LHCN-M2 (cell line): ENCODE measurements at places on chromosomes 2 and 18.
A peak's percentile ranks its signal among the peaks of the same experiment; 100 is the strongest.

- no peak for DNase-seq
Observed at GRCh38 chr2:41377837-41378236, 670.0 kb upstream of the PKDCC start.

DNA sequence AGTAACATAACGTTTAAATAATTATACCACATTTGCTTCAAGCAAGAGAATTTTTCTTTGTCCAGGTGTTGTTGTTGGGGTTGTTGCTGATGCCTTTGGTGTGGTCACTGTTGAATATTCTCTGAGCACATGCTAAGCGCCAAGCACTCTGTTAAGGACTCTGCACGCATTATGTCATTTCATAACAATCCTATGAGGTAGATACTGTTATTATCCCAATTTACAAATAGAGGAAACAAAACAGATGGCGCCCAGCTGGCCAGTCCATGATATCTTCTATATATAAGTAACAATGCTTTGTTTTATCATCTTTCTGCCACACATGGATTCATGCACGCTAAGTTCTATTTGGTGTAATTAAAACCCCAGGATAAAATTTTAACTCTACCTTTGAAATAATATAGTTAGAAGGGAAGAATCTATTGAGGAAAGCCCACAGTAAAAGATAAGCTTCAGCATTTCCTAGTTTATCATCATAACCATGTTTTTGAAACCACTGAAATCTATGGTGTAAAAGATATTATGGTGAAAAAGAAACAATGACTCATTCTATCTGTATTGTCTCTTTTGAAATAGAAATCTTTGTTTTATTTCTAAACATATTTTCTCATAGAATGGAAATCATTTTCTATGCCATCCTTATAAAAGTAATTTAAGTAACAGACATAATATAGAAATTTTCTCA, 199.7 kb downstream of the PID1 start:
- peak; percentile 35 for DNase-seq

- DNase-seq, result peak; percentile 83
Observed at GRCh38 chr2:55761526-55761925, 67.9 kb upstream of the PNPT1 start.

DNA sequence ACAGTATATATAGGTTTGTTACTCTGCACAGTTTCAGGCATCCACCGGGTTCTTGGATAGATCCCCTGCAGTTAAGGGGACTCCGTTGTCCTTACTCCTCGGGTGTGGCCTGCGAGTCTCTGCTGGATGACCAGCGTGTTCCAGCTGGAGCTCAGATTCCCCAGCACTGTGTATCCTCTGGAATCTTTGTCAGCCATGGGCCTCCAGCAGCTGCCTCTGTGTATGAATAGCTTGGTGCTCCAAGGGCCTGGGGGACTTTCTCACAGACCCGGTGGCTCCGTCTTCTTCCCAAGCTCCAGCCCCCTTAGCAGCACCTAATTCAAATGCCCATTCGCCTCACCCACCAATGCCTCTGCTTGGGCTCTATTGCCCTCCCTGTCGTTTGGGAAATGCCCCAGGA, 6.3 kb downstream of the ANO7 start:
- DNase-seq, result no peak

- DNase-seq, result no peak
Observed at GRCh38 chr2:190202604-190203003, 117.0 kb downstream of the HIBCH start.

DNA sequence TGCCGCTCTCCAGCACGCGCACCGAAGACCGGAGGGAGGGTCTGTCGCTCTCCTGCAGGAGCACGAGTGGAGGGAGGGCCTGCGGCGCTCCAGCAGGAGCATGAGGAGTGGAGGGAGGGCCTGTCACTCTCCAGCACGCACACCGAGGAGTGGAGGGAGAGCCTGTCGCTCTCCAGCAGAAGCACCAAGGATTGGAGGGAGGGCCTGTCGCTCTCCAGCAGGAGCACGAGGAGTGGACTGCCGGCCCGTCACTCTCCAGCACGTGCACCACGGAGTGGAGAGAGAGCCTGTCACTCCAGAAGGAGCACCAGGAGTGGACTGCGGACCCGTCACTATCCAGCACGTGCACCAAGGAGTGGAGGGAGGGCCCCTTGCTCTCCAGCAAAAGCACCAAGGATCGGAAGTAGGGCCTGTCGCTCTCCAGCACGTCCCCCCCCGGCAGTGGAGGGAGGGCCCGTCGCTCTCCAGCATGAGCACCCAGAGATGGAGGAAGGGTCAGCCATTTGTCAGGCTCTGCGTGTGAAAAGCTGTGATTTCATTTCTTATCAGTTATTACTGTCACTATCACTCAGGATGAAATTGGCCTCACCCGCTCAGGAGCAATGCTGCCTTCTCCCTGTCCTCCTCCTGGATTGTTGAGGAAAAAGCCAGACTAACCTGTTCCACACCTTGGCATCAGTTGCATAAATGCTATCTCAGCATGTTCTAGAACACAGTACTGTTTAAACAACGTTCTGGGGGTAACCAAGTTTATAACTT, 35.9 kb downstream of the ADI1 start:
- no peak for DNase-seq

- no peak for DNase-seq
Observed at GRCh38 chr2:160339726-160340125, 139.7 kb upstream of the ITGB6 start.

DNA sequence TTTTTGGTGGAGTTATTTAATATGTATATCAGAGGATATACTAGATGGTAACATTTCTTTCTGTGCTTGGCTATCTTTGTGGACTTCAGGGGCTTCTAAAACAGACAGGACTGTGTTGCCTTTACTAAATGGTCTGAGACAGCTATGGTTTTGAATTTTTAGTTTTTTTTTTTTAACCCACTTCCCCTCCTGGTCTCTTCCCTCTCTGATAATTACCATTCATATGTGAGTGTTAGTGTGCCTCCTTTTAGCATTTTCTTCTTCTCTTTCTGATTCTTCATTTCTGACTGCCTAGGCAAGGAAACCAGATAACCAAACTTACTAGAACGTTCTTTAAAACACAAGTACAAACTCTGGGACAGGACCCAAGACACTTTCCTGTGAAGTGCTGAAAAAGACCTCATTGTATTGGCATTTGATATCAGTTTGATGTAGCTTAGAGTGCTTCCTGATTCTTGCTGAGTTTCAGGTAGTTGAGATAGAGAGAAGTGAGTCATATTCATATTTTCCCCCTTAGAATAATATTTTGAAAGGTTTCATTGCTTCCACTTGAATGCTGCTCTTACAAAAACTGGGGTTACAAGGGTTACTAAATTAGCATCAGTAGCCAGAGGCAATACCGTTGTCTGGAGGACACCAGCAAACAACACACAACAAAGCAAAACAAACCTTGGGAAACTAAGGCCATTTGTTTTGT, 52.7 kb downstream of the SMAD4 start:
- DNase-seq, result no peak

- no peak for DNase-seq
Observed at GRCh38 chr18:51151568-51152511, 45.6 kb downstream of the MEX3C start.

DNA sequence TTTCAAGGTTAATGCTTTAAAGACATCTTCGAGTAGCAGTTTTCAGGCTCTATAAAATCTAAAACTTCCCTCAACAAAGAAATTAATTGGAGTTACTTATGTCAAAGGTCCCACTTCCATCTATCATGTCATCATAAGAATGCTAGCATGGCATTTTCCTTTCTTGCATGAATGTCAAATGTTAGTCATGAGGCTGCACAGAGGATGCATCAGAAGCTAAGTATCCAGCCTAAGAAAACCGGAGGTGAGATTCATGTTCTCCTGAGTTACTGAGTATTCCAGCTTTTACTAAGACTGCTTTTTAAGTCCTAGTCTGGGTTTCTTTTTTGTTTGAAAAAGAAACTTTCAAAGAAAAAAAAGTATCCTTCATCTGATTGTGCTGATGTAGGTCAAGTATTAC, 130.6 kb upstream of the CDH19 start:
- no peak for DNase-seq

DNA sequence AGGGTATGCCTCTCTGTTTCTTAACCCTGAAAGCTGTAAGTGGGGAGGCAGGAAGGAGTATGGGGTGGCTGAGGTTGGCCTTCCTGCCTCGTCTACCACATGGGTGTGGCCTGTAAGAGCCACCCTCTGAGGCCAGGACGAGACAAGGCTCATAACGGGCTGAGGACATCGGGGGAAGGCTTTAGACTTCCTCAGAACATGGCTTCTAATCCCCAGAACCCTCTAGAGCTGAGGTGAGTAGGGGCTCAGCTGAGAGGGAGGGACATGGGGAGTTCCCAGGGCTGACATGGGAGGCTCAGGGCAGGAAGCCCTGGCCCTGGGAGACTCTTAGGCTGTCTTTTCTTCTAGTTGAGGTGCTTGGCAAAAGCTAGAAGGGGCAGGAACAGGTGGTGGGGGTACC, 36.7 kb downstream of the EMX1 start:
- no peak for DNase-seq

- no peak for DNase-seq
Observed at GRCh38 chr2:127096280-127096679, 10.7 kb downstream of the BIN1 start.

GRCh38 chr2:171771463-171771862, 84.2 kb downstream of the DYNC1I2 start:
- no peak for DNase-seq

DNA sequence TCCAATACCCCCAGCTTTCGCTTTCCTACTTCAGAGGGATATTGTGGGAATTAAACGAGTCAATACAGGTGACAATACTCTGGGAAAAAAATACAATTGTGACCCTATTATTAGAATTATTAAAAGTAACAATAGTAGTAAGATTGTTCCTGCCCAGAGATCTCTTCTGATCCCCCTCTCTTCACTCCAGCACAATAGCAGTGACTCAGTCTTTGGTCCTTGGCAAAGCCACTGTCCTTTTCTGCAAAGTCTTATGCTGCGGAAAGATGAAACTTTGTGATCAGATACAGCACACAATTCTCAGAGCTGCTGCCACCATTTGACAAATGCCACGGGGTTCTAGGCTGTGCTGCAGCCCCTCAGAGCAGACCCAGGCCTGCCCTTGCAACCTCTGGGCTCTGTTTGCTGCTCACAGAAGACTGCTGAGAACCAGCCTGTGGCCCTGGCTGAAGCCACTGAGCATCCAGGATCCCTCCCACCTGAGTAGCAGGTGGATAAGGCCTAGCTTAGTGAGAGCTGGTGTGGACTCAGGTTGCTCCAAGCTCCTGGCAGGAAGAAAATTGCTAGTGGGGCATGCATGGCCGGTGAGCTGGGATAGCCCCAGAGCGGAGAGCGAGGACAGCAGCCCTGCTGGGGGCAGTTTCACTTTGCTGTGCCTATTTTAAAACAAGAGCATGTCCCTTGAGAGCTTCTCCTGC, 60.1 kb upstream of the ROCK2 start:
- no peak for DNase-seq

DNA sequence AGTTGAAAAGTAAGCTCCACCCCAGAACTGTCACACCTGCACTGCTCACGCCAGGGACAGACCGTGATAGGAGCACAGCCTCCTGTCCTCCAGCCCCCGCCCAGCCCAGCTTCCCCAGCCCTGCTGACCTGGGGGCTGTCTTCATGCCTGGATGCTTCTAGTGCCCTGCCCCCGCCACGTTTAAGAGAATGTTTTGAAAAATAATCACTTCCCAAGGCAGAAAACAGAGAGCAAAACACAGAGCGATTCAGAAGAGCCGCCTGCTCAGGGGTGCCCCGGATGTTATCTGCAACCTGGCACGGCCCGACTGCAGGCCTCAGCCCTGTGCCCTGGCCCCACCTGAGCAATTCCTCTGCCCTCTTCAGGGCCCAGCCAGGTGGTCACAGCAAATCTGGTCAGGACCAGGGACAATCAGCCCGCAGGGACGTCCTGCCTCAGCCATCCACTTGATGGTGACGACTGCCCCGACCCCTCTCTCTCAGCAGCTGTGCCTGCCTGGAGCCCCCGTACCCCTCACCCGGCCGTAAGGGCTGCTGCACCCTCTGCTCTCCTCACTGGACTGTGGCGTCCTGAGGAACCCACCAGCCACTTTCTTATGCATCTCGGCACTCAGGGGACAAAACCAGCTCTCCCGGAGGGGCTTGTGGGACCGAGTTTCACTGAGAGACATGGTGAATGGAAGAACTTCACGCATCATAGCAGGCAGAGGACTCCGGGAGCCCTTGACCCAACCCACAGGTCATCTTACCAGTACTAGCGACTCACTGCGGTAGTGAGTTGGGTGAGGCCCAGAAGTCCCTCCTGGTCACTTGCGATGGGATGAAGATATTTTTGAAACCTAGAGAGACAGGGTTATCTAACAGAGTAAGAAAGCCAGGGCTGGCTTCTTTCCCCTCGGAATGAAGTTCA, 30.2 kb downstream of the ADI1 start:
- DNase-seq, result no peak
